ENCODE measurements at places on chromosomes 7 and 10. TPM values are rescaled to one million over a fixed set of nuclear protein-coding genes. Genes with fewer than 3 reads are reported as not detected.

LIPJ gene
- total RNA-seq = 0.32 TPM

CTAGE8 gene
- not detected for total RNA-seq

FAM25C gene
- total RNA-seq = not detected

IKZF1 gene
- total RNA-seq = 479 TPM

- no peak for DNase-seq
Observed at GRCh38 chr7:3243680-3244079, 57.4 kb upstream of the SDK1 start.

GRCh38 chr10:93280121-93280698, 201.9 kb downstream of the MYOF start:
- DNase-seq = no peak

GRCh38 chr10:90148116-90148855, 446.9 kb downstream of the KIF20B start:
- DNase-seq = no peak

- no peak for DNase-seq
Observed at GRCh38 chr10:60009276-60009675, 102.9 kb upstream of the CCDC6 start.

GRCh38 chr7:3274131-3274530, 26.9 kb upstream of the SDK1 start:
- DNase-seq = no peak

Measured in CD4-positive, alpha-beta memory T cell (primary cell).